ENCODE measurements at places on chromosomes 11 and 22.

- no peak for DNase-seq
Measured at GRCh38 chr11:103808252-103808651, 228.2 kb upstream of the DDI1 start.

- DNase-seq: no peak
Measured at GRCh38 chr11:28833169-28833568, 725.0 kb downstream of the METTL15 start.

GRCh38 chr22:49799431-49800075, 28.1 kb downstream of the BRD1 start:
- DNase-seq: no peak

DNA sequence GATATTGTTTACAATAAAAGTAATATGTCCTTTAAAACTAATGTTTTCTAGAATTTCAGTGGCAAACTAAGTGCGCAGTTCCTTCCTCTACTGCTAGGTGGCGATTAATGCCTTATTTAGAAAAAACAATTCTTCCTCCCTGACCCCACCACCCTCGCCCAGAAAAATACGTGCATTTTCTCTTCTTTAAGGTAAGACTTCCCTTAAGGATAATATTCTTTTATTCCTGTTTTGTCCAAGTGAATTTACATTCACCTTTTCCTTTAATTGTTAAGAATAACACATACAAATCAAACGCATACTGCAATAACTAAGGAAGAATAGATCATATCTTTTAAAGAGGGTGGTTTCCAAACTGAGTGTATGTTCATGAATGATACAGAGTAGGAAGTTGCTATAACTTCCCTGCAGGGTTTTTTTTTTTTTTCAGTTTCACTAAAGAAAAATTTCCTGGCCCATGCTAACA, 17.0 kb upstream of the PSMA1 start:
- peak; percentile 5 for DNase-seq

GRCh38 chr11:80414181-80415165, 973.6 kb upstream of the TENM4 start:
- DNase-seq: no peak

DNA sequence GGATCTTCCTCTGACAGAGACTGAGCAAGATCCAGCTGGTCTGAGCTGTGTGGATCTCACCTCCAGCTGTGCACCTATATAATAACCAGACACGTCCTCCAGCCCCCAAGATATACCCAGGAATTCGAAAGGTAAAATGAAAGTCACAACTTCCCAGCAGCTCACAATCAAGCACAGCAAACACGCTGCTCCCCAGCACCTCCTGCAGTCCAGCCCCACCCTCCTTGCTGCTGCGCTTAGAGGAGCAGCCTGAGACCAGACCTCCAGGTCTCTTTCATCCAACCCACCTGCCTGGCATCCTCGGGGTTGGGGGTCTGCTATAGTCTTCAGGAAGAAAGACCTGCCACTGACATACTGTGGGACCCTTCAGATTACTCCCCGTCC, 3.0 kb upstream of the APOL4 start:
- DNase-seq: no peak

- no peak for DNase-seq
Measured at GRCh38 chr11:27507557-27508322, 1.2 kb upstream of the LIN7C start.

DNA sequence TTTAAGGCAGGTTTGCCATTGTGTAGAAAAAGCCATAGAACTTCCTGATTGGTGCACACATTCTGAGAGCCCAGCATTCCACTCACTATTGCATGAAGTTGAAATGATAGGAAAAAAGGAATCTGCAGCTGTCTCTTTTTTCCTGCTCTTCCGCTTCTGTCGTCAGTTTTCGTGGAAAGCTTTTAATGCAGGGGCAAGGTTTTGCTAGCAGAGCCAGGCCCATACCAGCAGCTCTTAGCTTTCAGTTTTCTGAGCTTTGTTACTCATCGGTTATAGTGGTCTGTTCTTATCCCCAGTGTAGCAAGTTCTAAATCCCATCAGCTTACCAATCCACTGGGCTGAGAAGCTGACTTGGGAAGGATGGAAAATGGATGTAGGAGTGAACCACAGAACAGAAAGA, 162.9 kb upstream of the TTC12 start:
- DNase-seq: no peak

DNA sequence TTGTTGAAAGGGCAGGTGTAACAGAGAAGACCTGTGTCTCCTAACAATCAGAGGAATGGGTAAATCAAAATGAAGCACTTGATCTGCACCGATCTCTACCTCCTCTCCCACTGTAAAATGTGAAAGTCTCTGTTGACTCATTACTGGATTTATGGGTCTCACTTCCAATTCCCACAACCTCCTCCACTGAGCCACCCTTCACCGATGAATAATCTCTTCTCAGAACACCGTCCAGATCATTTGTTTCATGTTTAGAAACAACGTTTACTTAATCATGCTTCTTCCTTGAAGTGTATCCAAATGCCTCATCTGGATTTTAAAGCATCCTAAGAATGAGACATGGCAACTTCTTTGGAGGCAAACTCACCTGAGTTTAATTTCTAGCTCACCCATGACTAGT, 643.6 kb downstream of the ETS1 start:
- DNase-seq: no peak

GRCh38 chr11:20047006-20047768, 113.1 kb downstream of the DBX1 start:
- DNase-seq: no peak

GRCh38 chr11:36118084-36118483, 171.1 kb downstream of the COMMD9 start:
- no peak for DNase-seq

DNA sequence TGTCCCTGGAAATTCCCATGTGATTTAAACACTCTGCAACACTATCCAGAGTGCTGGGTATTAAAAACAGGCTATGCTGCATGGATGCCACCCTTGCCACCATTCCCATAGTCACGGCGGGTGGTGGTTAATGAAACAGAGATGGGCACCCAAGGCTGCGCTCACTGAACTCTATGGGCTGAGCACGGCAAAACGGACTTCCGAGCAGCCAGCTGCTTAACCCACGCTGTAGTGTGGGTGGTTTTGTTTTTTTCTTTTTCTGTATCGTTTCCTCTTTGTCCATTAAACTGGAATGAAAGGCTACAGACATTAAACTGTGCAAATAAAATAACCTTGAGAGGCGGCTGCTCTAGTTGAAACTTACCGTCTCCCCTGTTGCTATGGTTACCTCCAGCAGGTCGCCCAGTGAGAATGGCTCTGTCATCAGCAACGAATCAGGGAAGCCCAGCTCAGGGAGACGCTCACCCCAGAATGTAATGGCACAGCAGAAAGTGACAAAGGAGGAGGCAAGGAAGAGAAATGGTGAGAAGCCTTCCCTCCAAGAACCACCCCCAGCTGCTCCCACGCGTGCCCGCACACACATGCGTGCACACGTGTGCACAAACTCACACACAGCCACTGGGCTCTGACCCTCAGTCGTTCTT, 102.1 kb downstream of the C11orf91 start:
- no peak for DNase-seq

GRCh38 chr22:24001314-24001713, 3.9 kb downstream of the GSTT4 start:
- no peak for DNase-seq

- DNase-seq: no peak
Measured at GRCh38 chr11:77204754-77205466, 76.9 kb downstream of the MYO7A start.

- DNase-seq: no peak
Measured at GRCh38 chr22:35484651-35485556, 55.7 kb upstream of the RASD2 start.

DNA sequence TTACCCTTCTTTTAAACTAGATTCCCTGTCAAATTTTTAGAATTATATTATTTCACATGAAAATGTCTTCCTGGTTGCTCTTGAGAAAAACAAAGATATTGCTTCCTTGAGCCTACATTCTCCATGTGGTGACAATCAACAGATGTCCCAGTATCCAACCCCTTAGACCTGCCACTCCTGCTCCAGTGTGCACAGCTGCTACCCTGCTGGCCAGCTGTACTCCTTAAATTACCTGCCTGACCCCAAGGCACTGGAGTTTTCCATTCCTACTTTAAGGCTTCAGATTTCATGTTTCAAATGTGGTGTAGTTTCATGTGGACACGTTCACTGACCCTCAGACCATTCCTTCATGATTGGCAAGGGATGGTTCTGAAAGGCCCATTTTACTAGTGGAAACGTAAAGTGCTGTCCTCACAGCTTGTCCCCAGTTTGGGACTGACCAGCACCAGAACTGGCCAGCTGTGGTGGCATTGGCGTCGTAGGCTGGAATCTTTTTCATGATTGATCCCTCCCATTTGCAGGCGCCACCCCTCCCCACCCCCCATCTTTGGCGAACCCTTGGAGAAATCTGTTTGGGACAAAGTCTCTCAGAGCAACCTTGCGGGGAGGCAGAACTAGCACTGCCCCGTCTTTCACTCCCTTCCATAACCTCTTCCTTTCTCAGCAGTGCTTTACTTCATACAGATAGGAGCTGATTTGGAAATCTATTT, 123.5 kb downstream of the DBX1 start:
- DNase-seq: no peak

DNA sequence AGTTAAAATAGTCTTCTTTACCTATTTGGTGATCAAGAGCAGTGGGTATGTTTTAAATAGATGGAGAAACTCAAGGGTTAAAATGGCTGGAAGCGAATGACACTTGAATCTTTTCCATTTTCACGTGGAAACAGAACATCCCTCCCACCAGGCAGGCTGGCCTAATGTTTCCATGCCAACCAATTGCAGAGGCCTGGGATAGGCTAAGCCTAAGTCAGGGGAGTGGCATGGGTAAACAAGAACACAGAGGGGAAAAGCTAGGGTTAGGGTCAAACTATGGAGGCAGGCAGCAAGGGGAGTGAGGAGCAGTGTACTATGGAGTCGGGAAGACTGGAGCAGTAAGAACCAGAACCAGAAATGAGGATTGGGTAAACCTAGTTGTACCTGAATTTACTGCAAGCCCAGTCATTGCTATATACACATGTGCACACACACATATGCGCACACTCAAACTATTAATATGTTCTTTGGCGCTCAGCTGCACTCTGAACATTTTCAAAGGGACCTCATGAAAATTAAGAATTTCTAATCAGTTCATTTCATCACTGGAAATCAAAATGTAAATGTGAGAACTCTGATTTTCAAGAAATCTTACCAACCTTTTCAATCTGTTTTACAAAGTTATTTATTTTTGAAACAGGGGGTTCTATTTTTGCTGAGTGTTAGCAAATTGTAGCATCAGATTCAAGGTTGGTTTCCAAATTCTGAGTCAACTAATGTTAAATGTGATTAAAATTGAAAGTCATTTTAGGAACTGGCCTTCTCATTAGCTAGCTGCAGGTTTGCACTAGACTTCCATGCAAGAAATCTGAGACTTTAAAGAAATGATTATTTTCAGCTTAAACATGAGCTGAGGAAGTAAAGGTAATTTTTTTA, 327.0 kb upstream of the CCDC90B start:
- DNase-seq: no peak

DNA sequence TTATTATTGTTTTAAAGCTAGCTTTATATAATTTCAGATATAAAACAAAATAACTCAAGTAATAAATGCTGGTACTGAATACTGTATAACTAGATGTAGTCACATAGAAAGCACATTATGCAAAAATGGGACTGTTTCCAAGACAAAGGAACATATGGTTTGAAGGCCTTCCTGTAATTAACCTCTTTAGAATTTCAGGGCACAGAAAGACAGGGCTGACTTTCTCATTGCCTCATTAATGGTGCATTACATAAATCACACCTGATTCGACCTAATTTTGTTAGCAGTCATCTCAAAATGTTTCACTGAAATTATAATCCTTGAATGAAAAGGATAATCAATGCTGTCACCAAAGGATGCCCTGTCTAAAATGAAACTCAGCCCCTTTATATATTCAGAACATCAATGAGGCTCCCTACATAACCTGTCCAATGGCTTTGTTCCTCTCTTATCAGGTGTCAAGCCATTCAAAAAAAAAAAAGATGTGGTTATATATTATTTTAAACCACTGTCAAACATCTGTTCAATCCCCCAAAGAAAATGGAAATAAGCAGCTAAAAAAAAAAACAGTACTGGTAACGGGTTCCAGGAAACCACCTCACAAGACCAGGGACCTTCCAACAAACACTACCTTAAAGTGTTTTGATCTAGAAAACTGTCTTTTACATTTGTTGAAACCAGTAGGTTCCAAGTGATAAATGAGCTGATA, 77.4 kb downstream of the FAM168A start:
- DNase-seq: no peak

GRCh38 chr22:47767403-47767802, 1005.0 kb downstream of the TBC1D22A start:
- no peak for DNase-seq

DNA sequence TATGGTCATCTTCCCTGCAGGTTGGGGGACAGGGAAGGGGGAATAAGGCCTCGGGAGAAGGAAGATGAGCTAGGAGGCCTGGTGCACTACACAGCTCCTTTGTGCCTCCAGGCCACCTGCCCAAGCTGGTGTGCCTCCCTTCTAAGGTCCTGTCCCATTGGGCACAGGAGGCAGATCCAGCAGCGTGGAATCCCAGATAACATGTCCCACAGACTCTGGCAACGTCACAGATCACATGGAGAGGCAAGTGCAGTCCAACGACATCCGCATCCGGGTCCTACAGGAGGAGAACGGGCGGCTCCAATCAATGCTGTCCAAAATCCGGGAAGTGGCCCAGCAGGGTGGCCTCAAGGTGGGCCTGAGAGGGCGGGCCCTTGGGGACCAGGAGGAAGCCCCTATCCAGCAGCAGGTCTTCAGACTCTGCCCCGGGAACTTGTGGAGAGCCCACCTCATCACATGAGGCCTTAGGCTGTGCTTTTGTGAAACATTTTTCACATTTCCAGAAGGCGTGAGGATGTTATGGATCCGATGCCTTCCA, 11.8 kb downstream of the RNF215 start:
- DNase-seq: no peak

GRCh38 chr11:2132874-2133240, 6.3 kb downstream of the IGF2 start:
- DNase-seq: peak; percentile 48

GRCh38 chr11:2771758-2772466, 72.1 kb upstream of the KCNQ1OT1 start:
- DNase-seq: no peak

- no peak for DNase-seq
Measured at GRCh38 chr22:43530349-43531201, 118.8 kb downstream of the MPPED1 start.

DNA sequence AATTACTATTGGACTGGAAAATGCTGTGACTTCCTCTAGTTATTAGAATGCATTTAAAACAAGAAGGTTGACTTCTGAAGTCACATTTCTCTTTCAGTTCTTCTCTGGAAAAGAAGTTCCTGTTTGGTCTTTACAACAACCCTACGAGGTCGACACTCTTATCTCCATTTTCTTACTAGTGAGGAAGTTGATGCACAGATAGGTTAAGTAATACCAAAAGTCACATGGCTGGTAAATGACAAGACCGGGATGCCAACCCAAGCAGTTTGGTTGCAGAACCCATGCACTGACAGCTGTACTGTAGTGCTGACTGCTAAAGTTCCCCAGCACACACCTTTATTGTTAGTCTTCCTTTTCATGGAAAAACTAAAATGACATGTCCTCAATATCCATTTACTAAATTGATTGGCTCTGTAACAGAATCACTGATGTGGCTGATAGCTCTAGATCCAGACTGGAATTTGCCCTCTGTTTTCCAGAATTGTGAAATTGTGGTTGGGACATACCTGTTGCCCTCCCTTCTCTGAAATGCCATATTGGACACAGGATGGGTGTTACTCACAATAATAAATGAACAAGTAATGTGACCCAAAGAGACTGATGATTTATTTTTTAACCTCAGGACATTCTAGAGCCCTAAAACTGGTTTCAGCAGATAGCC, 9.4 kb upstream of the TECTA start:
- no peak for DNase-seq

GRCh38 chr22:44003405-44004103, 20.5 kb upstream of the PARVB start:
- no peak for DNase-seq

GRCh38 chr22:28557184-28557583, 122.5 kb downstream of the TTC28 start:
- DNase-seq: no peak

Data from right kidney (tissue), 9 donors.